Activated B cell treated with CpG ODN at 0.5 μM for 24 hours (primary cell): ENCODE measurements at places on chromosomes 12 and 14.

DNA sequence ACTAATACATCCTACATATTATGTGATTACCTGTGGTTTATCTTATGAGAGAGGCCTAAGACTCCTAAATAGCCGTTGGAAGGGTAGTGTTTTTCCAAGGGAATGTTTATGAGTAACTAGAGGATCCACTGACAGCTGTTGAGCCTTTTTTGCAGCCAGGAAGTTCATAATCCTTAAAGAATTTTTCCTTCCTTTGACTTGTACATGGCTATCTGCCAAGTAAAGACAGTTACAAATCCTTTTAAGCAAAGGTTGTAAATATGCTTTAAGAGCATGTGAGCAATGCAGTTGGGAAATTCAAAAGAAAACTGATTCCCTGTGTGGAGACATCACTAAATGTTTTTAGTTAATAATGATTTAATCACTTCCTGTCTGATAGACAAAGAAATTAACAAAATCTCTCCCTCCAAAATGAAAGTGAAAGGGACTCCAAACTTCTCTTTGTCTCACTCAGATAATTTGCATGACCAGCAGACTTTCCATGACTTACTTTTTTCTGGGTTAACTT lies 333.8 kb downstream of the PDZRN4 start:
- no peaks in the 10 kb centered on the region for H3K27me3 ChIP-seq
- H3K27ac ChIP-seq, result peak overlapping the region; percentile 50
- no peak for DNase-seq
- H3K4me1 ChIP-seq, result peaks cover 16% of the 10 kb centered on the region
- peak overlapping the region; percentile 39 for H3K4me3 ChIP-seq
- no peaks in the 10 kb centered on the region for H3K36me3 ChIP-seq

- H3K36me3 ChIP-seq, result no peaks in the 10 kb centered on the region
- no peak overlapping the region for H3K27ac ChIP-seq
- H3K4me3 ChIP-seq, result no peak overlapping the region
These were observed 121.1 kb upstream of the NCOR2 start for GRCh38 chr12:124688356-124688992.

DNA sequence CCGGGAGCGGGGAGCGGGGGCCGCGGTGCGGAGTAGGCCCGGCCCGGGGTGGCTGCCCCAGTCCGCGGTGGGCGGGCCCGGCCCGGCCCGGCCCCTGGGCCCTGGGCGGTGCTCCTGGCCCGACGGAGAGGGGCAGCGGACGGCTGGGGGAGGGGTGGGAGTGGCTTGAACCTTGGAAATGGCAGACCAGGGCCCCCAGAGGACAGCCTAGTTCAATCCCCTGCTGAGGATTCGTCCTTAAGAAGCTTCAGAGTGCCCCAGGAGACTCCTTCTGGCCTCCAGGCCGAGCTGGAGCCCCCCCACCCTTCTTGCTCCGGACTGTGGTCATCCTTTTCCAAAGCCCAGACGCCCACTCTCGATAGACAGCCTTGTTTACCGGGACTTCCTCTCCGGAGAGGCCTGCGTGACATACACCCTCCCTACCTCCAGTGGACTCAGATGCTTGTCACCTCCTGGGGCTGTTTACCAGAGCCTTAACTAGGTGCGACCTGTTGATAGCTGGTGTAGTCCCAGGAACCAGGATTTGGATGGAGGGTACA lies 458 bp downstream of the KHNYN start:
- H3K4me1 ChIP-seq, result peaks cover 38% of the 10 kb centered on the region
- peaks cover 41% of the 10 kb centered on the region for H3K36me3 ChIP-seq
- peak overlapping the region; percentile 93 for H3K4me3 ChIP-seq
- no peak for DNase-seq

- no peak for DNase-seq
- no peak overlapping the region for H3K27ac ChIP-seq
- H3K36me3 ChIP-seq, result no peaks in the 10 kb centered on the region
- no peaks in the 10 kb centered on the region for H3K4me1 ChIP-seq
These were observed 62.6 kb downstream of the PDZRN4 start for GRCh38 chr12:41250748-41251147.
